ENCODE measurements at places on chromosomes 1 and 21. TPM values are rescaled to one million over a fixed set of nuclear protein-coding genes. Genes with fewer than 3 reads are reported as not detected.

The EEIG2 gene
- 4.7 TPM for total RNA-seq

The SPRR2A gene
- not detected for total RNA-seq

The SV2A gene
- 4.6 TPM for total RNA-seq

The IFI44L gene
- 3.6 TPM for total RNA-seq

The TEDDM1 gene
- not detected for total RNA-seq

DNA sequence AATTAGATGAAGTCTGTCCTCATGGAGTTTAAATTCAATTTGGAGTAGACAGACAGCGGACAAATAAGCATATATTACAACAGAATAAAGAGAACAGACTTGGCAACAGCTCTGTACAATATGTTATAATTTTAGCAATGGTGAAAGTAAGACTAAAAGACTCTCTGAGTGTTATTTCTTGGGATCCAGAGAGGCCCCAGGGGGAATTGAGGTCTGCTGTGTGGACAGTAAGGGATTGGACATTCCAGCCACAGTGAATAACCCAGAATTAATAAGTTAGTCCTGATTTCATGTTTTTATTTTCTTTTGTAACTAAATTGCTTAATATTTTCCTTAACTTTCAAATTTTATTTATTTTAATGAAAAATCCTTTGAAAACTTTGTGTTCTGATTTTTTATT is 101.7 kb downstream of the PATJ start:
- peaks cover 27% of the 10 kb centered on the region for H3K4me1 ChIP-seq
- no peaks in the 10 kb centered on the region for H3K36me3 ChIP-seq
- no peak for DNase-seq
- no peaks in the 10 kb centered on the region for H3K27me3 ChIP-seq
- H3K4me3 ChIP-seq: no peak overlapping the region

- no peaks in the 10 kb centered on the region for H3K36me3 ChIP-seq
- peak; percentile 76 for DNase-seq
- H3K4me1 ChIP-seq: no peaks in the 10 kb centered on the region
- no peak overlapping the region for H3K4me3 ChIP-seq
Measured at GRCh38 chr1:209349363-209350308, 233.9 kb upstream of the CAMK1G start.

DNA sequence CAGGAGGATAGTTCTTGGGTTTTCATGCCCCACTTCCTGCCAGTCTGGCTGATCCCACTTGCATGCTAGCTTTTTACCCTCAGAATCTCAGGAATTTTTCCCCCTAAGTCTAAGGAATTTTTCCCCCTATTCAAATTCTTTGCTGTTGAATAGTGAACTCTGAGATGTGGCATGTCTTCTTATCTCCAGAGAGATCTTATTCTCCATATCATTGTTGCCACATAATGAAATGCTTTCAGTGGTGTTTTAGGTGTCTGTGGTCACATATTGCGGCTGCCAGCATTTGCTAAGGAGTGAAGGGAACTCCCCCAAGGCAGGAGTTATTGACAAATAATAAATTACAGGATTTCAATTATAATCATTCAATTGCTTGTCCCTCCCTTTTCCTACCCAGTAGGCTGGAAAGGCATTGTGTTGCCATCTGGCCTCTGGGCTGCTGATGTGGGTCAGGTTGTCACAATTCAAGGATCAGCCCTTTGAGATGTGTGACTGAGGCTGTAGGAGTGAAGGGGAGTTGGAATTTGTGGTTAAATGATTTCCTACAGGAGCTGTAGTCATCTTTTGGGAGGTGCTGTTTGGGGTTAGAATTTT is 3.9 kb upstream of the FLG start:
- DNase-seq: no peak
- H3K27ac ChIP-seq: no peak overlapping the region
- H3K4me1 ChIP-seq: no peaks in the 10 kb centered on the region
- no peak overlapping the region for H3K4me3 ChIP-seq

DNA sequence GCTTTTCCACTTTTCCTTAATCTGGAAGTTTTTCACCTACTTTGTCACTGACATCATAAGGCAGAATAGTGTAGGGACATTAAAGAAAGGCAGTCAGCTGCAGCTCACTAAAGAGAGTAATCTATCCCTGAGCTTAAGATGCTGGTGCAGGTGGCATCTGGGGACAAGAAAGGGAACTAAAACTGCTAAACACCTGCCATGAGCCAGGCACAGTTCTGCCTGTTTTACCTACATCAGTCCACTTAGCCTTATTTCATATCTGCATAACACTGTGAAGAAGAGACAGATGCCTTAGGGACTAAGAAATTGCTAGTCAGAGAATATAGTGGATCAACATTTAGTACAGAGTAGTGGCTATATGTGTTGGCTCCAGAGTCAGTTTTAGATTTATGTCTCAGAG is 88.1 kb downstream of the GPATCH2 start:
- H3K4me1 ChIP-seq: no peaks in the 10 kb centered on the region
- no peaks in the 10 kb centered on the region for H3K27me3 ChIP-seq
- DNase-seq: no peak
- no peak overlapping the region for H3K27ac ChIP-seq
- H3K36me3 ChIP-seq: no peaks in the 10 kb centered on the region

DNA sequence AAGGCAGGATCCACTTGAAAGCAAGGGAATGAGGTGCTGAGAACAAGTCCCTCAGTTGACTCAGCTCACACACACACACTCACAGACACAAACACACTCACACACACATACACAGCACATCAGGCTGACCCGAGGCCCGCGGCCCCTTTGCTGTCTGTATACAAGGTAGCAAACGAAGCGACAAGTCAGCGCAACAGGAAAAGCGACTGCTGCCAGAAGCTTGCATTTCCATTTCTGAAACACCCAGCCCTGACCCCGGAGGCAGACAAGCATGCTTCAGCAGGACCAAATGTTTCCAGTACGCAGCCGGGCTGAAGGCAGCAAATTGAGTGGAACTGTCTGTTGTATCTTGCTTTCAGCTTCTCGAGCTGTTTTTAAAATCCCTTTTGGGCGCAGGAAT is 501.6 kb downstream of the NPHP4 start:
- peak; percentile 31 for DNase-seq
- H3K4me1 ChIP-seq: no peaks in the 10 kb centered on the region
- no peak overlapping the region for H3K27ac ChIP-seq
- H3K27me3 ChIP-seq: no peaks in the 10 kb centered on the region

DNA sequence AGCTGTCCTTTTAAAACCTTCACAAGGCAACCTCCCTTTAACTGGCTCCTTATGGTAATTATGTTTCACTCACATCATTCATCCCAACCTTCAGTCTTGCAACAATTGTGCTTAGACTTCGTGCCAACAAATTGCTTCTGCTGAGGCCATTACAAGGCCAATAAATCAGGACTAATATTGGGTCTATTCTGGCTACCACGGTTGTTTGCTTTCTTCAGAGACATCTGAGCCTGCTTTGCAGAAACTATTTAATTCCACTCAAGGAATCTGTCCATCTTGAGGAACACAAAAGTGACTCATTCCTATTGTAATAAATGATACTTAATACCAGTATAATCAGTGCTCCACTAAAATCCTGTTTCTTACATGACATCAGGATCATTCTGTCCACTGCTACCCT is 2.6 kb upstream of the GSTM4 start:
- no peaks in the 10 kb centered on the region for H3K36me3 ChIP-seq
- DNase-seq: no peak
- no peak overlapping the region for H3K27ac ChIP-seq
- no peaks in the 10 kb centered on the region for H3K27me3 ChIP-seq

DNA sequence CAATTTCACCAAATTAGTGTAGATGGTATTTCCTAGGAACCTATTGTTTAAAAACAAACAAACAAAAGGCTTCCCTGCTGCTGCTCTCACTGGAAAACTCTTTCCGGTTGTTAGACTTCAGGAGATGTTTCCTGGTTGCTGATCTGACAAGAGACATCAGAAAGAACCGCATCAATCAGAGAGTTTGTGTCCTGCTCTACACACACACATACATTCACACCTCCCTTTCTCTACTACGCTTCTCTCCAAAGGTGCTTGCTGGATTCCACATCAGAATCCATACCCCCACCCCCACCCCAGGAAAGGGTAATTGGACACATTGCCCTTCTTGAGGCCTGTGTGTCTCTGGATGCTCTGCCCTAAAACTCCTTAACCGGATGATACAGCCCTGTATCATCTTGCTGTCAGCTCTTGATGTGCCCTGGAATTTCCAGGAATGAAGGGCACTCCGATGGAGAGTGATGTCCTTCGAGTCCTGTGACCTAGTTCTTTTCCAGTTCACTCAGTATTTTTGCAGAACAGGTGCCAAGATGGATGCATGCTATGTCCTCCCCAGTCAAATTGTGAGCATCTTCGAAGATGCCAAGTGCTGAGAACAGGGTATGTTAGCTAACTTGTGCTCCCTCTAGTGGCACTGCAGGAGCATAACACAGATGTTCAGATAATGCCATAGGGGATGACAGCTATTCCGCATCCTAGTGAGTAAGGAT is 113.7 kb upstream of the SLC35F3 start:
- H3K36me3 ChIP-seq: no peaks in the 10 kb centered on the region
- no peak overlapping the region for H3K27ac ChIP-seq
- H3K27me3 ChIP-seq: no peaks in the 10 kb centered on the region
- no peak overlapping the region for H3K4me3 ChIP-seq
- DNase-seq: peak; percentile 81

DNA sequence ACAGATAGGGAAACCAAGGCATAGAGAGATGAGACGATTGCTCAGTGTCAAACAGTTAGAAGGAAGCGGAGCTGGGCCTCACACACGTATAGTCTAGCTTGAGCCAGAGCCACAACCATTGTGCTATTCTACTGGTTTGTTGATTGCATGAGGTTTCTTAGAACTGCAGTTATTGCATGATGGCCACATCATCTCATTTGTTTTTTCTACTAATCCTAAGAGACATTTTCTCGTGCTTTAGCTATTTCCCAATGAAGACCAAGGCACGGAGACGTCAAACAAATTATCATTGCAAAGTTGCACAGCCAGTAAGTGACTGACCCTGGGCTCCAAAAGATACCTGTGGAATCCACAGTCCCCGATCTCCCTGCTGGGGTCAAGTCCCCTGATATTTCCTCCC is 25.1 kb upstream of the ZNF362 start:
- H3K4me3 ChIP-seq: no peak overlapping the region
- peaks cover 12% of the 10 kb centered on the region for H3K4me1 ChIP-seq
- H3K27me3 ChIP-seq: no peaks in the 10 kb centered on the region
- no peaks in the 10 kb centered on the region for H3K36me3 ChIP-seq
- no peak for DNase-seq

GRCh38 chr1:198003468-198003867 is 86.3 kb downstream of the LHX9 start:
- H3K27me3 ChIP-seq: no peaks in the 10 kb centered on the region
- DNase-seq: no peak
- H3K4me3 ChIP-seq: no peak overlapping the region
- no peaks in the 10 kb centered on the region for H3K36me3 ChIP-seq

- H3K4me3 ChIP-seq: no peak overlapping the region
- H3K4me1 ChIP-seq: peaks cover 7% of the 10 kb centered on the region
- no peak overlapping the region for H3K27ac ChIP-seq
- H3K36me3 ChIP-seq: peaks cover 4% of the 10 kb centered on the region
Measured at GRCh38 chr21:41348434-41348833, 13.4 kb upstream of the MX2 start.

GRCh38 chr1:67652800-67653199 is 32.2 kb upstream of the GADD45A start:
- no peak overlapping the region for H3K4me3 ChIP-seq
- H3K27me3 ChIP-seq: no peaks in the 10 kb centered on the region
- no peak overlapping the region for H3K27ac ChIP-seq

GRCh38 chr1:39268112-39268581 is 63.7 kb downstream of the MACF1 start:
- peak; percentile 92 for DNase-seq
- H3K27me3 ChIP-seq: no peaks in the 10 kb centered on the region
- H3K4me3 ChIP-seq: peak overlapping the region; percentile 32
- no peaks in the 10 kb centered on the region for H3K36me3 ChIP-seq

- peaks cover 3% of the 10 kb centered on the region for H3K4me1 ChIP-seq
- no peak for DNase-seq
- no peak overlapping the region for H3K4me3 ChIP-seq
- H3K36me3 ChIP-seq: peaks cover 24% of the 10 kb centered on the region
- H3K27me3 ChIP-seq: no peaks in the 10 kb centered on the region
Measured at GRCh38 chr1:89932598-89933364, 62.1 kb upstream of the ZNF326 start.

GRCh38 chr1:110135666-110136065 is 14.6 kb upstream of the SLC6A17 start:
- no peaks in the 10 kb centered on the region for H3K36me3 ChIP-seq
- no peak overlapping the region for H3K27ac ChIP-seq
- no peak overlapping the region for H3K4me3 ChIP-seq

- no peaks in the 10 kb centered on the region for H3K27me3 ChIP-seq
- peaks cover 13% of the 10 kb centered on the region for H3K4me1 ChIP-seq
- H3K4me3 ChIP-seq: no peak overlapping the region
- peaks cover 62% of the 10 kb centered on the region for H3K36me3 ChIP-seq
Measured at GRCh38 chr1:33297911-33298622, 22.8 kb downstream of the A3GALT2 start.

DNA sequence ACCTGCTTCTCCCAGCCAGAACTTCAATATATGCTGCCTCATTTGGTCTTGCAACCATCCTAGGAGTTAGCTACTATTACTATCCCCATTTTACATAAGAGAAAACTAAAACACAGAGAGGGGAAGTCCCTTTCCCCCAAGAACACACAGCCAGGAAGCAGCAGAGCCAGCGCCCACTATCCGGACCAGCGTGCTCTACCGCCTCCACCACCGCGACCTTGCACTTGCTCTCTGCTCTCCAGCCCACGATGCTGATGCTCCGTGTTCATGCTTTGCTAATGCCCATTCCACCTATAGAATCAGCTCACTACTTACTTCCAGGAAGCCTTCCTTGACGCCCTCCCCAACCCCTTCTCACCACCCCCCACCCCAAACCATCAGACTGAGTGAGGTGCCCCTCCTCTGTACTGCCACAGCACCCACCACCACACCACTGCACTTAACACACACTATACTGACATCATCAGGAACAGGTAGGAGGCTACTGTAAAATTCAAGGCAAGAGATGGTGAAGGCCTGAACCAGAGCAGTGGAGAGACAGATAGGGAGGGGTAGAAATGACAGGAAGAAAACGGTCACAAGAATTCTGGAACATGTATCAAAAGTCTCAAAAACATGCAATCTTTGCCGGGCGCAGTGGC is 9.4 kb downstream of the TMEM53 start:
- H3K36me3 ChIP-seq: no peaks in the 10 kb centered on the region
- no peak overlapping the region for H3K27ac ChIP-seq
- no peak overlapping the region for H3K4me3 ChIP-seq
- no peak for DNase-seq
